ENCODE measurements at places on chromosomes 4 and X.

DNA sequence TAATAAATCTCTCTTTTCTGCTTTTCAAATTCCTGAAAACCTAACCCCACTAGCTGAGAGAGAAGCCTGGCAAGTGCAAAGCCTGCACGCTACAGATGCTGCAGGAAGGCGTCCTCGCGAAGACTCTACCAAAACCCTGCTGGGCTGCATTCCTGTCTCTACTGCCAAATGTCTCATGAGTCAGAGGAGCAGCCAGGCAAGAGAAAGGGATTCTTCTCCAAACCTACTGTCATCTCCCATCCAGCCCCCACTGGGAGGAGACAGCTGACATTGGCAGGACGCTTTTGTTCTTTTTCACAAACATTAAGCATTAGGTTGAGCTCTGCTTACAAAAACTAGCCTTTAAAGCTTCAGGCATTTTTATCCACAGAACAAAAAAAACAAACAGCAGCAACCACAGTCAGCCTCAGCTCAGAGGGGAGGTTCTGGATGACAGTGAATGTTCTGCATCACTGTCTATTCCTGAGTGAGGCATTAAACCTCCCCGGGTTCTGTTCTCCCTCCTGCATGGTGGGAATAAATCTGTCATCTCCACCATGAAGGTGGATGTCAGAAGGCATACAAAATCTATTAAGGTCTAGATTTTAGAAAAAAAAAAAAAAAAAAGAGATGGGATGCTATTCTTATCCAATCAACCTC, 18.0 kb downstream of the CRMP1 start:
- no peak overlapping the region for H3K27ac ChIP-seq
- no peaks in the 10 kb centered on the region for H3K36me3 ChIP-seq
- no peak for DNase-seq

DNA sequence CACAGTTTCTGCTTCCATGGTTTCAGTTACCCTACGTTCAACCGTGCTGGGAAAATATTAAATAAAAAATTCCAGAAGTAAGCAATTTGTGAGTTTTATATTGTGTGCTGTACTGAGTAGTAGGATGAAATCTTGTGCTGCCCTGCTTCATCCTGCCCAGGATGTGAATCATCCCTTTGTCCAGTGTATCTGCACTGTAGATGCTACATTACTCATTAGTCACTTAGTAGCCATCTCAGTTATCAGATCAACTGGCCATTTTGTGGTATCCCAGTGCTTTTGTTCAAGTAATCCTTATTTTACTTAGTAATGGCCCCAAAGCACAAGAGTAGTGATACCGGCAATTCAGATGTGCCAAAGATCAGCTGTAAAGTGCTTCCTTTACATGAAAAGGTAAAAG, 97.9 kb downstream of the COX18 start:
- no peaks in the 10 kb centered on the region for H3K27me3 ChIP-seq
- H3K27ac ChIP-seq: no peak overlapping the region
- H3K4me3 ChIP-seq: no peak overlapping the region
- H3K36me3 ChIP-seq: no peaks in the 10 kb centered on the region

GRCh38 chr4:56282004-56282403, 105.3 kb downstream of the AASDH start:
- no peak overlapping the region for H3K27ac ChIP-seq
- H3K36me3 ChIP-seq: no peaks in the 10 kb centered on the region
- H3K4me3 ChIP-seq: no peak overlapping the region
- no peaks in the 10 kb centered on the region for H3K27me3 ChIP-seq
- H3K4me1 ChIP-seq: no peaks in the 10 kb centered on the region

DNA sequence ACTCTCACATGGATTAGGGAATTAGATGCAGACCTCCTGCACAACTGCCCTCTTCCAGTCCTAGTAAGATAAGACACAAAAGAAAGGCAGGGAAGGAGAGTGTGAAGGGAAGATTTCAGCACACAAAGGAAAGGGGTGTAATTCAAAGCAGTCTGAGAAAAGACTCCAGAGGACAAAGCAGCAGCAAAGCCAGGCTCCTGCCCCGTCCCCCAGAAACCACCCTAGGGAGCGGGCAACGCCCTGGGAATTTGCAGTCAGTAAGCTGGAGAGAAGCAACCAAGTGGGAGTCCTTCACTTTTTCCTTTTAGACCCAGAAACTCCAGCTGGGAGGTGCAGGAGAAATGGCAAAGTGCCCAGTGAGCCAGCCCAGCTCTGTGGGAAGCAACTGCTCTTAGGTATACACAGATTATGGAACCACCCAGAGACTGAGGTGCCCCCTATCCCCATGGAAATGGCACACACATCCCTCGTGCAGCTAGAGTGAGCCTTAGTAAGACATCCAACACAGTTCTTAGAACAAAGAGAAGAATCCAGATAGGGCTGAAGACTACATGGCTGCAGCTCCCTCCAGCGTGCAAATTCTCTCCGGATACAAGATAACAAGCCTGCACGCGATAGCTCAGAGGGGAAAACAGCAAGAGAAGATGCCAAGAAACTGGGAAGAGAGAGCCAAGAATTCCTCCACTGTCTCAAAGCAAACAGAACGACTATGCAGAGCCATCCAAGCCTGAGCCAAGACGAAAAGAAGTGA, 26.5 kb upstream of the IRAK1 start:
- peak; percentile 78 for DNase-seq
- no peak overlapping the region for H3K4me3 ChIP-seq
- peak overlapping the region; percentile 45 for H3K27ac ChIP-seq
- H3K27me3 ChIP-seq: no peaks in the 10 kb centered on the region

DNA sequence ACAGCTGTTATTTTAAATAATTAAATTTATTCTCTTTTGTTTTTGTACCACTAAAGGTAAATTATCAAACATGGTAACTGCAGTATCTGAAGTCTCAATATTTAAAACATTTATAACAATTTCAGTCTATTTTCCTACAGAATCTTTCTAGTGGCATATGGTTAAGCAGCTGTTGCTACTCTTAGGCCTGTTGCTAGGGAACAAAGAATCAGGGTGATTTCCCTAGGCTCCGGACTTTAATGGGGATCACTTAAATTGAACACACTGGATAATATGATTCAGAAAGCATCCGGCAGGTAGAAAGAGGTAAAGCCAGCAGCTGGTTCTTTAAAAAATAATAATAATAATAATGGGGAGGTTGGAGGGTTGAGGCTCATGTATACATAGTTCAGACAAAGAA, 17.6 kb downstream of the FBXO8 start:
- H3K27ac ChIP-seq: no peak overlapping the region
- no peaks in the 10 kb centered on the region for H3K36me3 ChIP-seq
- H3K4me3 ChIP-seq: no peak overlapping the region
- no peak for DNase-seq

- no peak overlapping the region for H3K4me3 ChIP-seq
- H3K27me3 ChIP-seq: no peaks in the 10 kb centered on the region
- no peak for DNase-seq
- no peaks in the 10 kb centered on the region for H3K4me1 ChIP-seq
- H3K27ac ChIP-seq: no peak overlapping the region
- H3K36me3 ChIP-seq: no peaks in the 10 kb centered on the region
These were observed 2.4 kb downstream of the SORBS2 start for GRCh38 chr4:185809533-185810071.

DNA sequence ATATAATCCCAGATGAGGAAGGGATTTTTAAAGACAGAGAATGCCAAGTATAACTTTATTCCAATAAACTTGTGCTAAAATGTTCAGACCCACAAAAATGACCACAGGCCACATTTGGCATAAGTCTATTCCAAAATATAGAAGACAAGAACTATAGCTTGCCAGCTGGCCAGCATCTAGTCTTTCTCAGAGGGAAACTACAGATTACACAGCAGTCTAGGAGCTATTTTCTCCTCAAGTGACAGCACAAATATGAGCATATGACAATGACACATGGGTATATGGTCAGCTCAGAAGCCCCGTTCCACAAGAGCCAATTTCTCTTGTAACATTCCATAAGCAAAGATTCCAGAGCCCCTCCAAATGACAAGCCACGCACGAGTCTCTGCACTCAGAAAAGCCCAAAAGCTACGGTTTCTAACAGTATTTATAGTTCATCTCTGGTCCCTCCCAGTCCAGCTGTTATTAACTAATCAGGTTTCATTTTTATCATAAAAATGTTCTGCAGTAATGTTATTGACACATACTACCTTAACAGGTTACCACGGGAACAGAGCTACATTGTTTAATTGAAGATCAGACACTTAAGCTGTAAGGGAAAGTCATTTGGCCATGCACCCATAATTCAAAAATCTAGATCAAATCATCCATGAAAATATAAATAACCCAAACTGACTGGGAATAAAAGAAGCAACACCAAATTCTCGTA, 70.3 kb downstream of the RAB28 start:
- H3K4me1 ChIP-seq: no peaks in the 10 kb centered on the region
- no peaks in the 10 kb centered on the region for H3K27me3 ChIP-seq
- no peak overlapping the region for H3K27ac ChIP-seq
- no peak for DNase-seq

GRCh38 chr4:189022440-189023035, 883.3 kb downstream of the TRIML1 start:
- no peaks in the 10 kb centered on the region for H3K4me1 ChIP-seq
- H3K4me3 ChIP-seq: no peak overlapping the region
- DNase-seq: no peak
- H3K27me3 ChIP-seq: no peaks in the 10 kb centered on the region
- H3K27ac ChIP-seq: no peak overlapping the region

DNA sequence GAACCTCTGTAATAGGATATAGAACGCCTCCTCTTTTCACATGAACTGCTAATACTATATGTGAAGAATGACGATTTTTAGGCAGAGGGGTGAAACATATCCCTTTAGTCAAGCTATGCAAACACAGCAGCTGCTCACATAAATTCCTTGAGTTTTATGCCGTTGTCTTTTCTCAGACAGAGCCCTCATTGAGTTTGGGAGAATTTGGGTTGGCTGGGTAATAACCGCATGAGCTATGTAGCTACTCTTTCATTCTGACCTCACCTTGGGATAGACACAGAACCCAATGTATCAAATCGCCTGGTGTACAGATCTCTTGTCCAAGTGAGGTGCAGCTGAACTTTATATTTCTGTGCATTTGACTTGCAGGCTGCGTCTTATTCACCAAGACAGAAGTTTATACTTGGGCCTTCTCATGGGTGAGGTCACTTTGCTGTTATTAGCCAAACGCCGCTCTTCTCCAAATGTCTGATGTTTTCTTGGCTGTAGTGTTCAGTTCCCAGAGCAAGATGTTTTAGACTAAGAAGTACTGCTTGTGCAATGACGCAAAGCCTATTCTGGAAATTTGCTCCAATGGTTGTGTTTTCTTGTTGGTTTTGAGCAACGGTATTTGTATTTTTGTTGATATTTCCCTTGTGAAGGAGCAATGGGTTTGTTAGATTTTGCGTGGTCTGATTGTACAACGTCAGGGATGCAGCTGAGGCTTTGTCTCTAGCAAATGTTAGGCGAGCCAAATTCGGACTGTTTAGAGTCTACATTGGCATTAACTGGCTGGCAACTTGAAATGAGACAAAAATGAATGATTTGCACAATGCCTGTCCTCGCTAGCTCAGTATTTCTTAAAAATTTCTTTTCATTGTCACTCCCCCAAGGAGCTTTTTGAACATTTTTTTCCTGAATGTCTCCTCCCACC, 11.2 kb upstream of the SPARCL1 start:
- H3K4me1 ChIP-seq: peaks cover 4% of the 10 kb centered on the region
- no peaks in the 10 kb centered on the region for H3K36me3 ChIP-seq

GRCh38 chr4:83563998-83564397, 28.1 kb downstream of the GPAT3 start:
- H3K36me3 ChIP-seq: no peaks in the 10 kb centered on the region
- no peak overlapping the region for H3K27ac ChIP-seq
- no peaks in the 10 kb centered on the region for H3K27me3 ChIP-seq

DNA sequence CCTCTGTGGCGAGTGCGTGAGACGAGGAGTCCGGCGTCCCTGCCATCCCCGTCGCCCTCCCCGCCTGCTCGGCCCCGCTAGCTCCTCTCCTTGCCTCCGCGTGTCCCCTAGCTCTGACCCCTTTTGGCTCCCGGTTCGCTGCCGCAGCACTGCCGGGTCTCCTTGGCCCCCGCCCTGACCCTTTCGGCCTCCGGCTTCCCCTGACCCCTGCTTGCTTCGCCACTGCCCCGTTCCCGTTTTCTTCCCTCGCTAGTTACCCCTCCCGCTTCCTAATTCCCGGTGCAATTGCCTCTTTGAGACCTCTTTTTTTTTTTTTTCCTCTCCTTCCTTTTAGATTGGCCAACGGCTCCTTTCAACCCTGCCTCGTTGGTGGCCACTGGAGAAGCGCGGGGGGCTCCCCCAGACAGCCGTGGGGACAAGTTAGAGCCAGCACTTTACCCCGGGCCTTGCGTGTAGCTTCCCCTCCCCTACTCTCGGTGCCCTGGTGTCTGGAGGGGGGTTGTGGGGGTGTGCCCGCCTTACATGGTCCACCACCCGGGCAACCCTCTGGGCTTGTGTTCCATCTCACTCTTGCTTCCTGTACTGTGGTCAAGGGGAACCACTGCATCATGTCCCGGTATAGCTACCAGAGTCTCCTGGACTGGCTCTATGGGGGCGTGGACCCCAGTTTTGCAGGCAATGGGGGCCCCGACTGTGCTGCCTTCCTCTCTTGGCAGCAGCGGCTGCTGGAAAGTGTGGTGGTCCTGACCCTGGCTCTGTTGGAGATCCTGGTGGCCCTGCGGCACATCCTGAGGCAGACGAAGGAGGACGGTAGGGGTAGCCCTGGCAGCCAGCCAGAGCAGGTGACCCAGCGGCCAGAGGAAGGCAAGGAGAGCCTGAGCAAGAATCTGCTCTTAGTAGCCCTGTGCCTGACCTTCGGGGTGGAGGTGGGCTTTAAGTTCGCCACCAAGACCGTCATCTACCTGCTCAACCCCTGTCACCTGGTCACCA, 548 bp downstream of the TMEM164 start:
- no peak for DNase-seq
- H3K27ac ChIP-seq: no peak overlapping the region
- no peaks in the 10 kb centered on the region for H3K4me1 ChIP-seq

GRCh38 chrX:133689997-133690599, 274.8 kb upstream of the GPC4 start:
- no peak for DNase-seq
- H3K27ac ChIP-seq: no peak overlapping the region
- H3K36me3 ChIP-seq: no peaks in the 10 kb centered on the region
- no peaks in the 10 kb centered on the region for H3K27me3 ChIP-seq
- no peaks in the 10 kb centered on the region for H3K4me1 ChIP-seq

- H3K27ac ChIP-seq: no peak overlapping the region
- no peaks in the 10 kb centered on the region for H3K36me3 ChIP-seq
- H3K4me1 ChIP-seq: no peaks in the 10 kb centered on the region
These were observed 22.8 kb upstream of the MAP7D3 start for GRCh38 chrX:136273986-136274385.
